Activated B cell treated with CpG ODN at 0.5 μM for 24 hours (primary cell): ENCODE measurements at places on chromosomes 2 and 18.

DNA sequence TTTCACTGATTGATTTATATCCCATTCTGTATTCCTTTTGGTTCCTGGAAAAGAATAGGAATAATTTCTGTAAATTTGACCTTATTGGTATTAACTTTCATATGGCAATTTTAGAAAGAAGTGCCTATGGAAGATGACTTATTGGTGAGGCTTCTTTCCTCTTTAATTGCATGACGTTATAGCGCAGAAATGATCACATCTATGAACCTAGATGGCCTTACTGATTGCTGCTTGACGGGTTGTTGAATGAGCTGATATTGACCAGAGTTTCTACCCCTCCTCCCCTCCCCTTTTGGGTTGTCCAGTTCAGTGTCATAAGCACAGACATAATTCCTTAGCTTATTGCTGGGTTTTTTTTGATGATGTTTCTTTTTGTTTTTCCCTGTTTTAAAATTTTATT is 14.6 kb downstream of the ACSL3 start:
- DNase-seq, result no peak

GRCh38 chr2:42736598-42737322 is 27.2 kb downstream of the OXER1 start:
- no peak for DNase-seq

DNA sequence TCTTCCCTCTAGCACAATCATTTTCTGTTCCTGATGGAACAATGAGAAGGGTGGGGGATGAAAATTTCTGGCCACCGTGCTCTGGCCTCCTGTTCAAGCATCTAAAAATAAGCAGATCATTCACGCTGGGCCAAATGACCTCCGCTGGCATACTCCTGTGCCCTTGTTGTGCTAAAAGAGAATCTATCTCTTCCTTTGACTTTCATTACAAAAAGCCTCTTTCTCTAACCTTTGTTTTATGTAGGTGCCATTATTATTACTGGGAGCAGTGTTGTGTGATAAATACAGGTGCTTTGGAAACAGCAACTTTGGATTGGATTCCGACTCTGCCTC is 44.6 kb upstream of the B3GNT2 start:
- DNase-seq, result no peak

DNA sequence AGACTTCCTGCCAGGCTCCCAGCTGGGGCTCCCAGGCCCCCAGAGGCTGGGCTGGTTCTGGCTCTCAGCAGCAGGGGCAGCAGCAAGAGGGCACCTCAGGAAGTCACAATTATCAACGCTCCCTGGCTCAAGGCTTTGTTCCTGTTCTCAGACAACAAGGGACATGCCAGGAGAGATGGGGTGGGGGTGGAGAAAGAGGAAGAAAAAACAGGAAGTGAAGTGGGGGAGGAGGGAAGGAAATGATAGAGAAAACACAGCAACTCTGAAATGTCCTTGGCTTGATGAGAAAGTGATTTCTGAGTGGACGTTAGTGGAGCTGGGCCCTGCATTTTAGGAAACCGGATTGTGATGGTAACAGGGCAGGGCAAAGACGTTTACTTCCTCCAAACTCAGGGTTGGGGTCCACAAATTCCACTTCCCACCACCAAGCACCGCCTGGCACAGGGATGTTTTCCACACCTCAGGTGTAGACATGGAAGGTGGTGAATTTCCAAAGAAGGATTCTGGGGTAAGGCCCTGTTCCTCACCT is 40.4 kb downstream of the CYRIA start:
- DNase-seq, result no peak
